ENCODE measurements at places on chromosomes 1 and 21. TPM values are rescaled to one million over a fixed set of nuclear protein-coding genes. Genes with fewer than 3 reads are reported as not detected.

- DNase-seq: peak; percentile 56
Observed at GRCh38 chr1:119587341-119587740, 60.7 kb downstream of the ZNF697 start.

GRCh38 chr1:70718086-70718630 is 307.1 kb downstream of the CTH start:
- no peak for DNase-seq

DNA sequence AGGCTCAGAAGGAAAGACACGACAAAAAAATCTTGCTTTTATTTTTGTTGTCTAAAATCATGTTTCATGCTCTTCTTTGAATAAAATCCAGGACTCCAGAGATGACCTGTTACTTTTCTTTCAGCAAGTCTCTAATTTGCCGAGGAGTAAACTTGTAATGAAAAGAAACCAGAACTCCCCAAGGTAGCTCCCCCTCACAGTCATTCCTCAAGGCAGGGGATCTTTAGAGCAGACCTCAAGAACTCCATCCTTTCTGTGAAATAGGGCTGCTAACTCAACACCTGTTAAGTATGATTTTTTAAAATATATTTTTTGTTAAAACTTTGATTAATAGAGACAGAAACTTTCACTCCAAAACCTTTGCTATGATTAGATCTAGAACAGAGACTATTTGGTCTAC is 82.7 kb upstream of the ABCD3 start:
- DNase-seq: no peak

- DNase-seq: no peak
Observed at GRCh38 chr1:42676534-42677087, 5.6 kb upstream of the YBX1 start.

GRCh38 chr1:221740993-221741702 is 741 bp downstream of the DUSP10 start:
- no peak for DNase-seq

- no peak for DNase-seq
Observed at GRCh38 chr1:27539901-27540861, 50.2 kb upstream of the WASF2 start.

DNA sequence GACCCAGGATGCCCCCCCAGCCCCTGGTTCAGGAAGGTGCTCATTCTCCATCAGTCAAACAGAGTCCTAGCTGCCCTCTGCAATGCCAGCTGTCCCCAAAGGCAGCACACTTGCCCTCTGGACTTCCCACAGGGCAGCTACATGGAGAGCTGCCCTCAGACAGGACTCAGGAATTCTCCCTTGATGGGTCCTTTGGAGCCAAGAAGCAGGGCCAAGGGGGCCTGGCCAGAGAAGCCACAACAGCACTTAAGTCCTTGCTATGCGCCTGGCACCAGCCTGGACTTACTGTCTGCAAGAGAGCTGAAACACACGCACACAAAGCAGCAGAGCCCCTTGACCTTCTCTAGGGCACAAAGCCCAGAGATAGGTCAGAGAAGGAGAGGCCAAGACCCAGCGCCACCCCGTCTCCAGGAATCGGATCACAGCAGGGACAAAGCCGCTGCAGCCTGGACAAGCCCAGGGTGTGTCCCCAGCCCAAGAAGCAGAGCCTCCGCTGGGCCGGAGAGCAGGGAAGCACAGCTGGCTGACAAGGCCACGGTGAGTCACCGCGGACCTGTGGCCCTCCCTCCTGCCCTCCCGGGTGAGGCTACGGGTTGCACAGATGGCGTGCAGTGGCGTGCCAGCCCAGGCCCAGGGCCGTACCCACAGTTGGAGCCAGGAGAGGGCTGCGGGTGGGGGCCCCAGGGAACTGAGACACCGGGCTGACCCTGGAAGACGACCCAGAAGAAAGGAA is 1.7 kb downstream of the WNT9A start:
- no peak for DNase-seq

The APCS gene
- polyA plus RNA-seq: not detected

- DNase-seq: no peak
Observed at GRCh38 chr21:33080376-33080775, 10.4 kb downstream of the OLIG1 start.

GRCh38 chr1:112735752-112736151 is 20.6 kb upstream of the PPM1J start:
- no peak for DNase-seq
